ENCODE measurements at places on chromosomes 2 and 18.

DNA sequence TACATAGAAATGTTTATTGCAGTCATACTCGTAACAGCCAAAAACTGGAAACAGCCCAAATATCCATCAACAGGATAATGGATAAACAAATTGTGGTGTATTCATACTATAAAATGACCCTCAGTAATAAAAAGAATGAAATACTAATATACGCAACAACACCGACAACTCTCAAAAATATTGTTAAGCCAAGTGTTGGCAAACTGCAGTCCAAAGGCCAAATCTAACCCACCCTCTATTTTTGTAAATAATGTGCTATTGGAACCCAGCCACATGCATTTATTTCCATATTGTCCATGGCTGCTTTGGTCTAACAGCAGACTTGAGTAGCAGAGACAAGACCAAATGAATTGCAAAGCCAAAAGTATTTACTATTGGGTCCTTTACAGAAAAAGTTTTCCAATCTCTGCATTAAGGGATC lies 151.0 kb downstream of the MREG start:
- no peak for DNase-seq

DNA sequence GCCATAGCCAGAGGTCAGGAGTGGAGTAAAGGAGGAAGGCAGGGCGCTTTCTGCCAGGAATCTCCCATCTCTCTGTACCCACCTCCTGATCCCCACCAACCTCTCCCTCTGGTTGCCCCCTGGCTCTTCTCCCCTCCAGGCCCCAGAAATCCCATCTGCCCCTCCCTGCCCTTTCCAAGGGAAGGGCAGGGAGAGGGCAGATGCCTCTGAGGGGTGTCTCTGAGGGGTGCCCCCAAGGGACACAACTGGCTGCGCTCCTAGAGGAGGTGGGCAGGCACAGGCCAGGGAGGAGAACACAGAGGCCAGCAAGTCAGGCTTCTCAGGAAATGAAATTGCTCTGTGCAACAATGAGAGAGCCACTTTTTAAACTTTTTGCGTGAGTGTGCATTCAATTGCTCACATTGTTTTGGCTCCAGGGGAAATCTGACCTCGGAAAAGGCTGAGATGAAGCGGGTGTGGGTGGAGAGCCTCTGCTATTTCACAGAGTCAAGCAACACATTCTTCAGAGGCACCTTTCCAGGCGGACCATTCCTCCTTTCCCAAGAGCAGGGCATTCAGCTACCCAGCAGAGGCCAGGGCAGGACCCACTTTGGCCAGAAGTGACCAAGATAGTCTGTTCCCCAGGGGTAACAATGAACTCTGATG lies 125.5 kb downstream of the SMAD7 start:
- no peak for DNase-seq

GRCh38 chr2:134301928-134302260 lies 48.0 kb downstream of the MGAT5 start:
- DNase-seq, result no peak

DNA sequence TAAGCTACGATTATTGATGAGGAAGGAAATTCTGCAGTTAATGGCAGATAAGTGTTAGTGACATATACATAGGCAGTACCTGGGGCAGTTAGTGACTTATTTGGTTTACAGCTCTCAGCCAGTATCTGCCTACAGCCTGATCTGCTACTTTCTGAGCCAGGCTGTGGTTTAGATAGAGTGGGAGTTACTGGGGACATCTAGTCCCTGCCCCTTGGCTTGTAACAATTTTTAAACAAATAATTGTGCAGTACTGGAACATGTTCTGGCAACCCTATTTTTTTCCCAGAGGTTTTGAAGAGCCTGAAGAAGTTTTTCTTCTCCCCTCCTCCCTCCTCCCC lies 2.3 kb downstream of the KIF5C start:
- no peak for DNase-seq

GRCh38 chr18:8868779-8869415 lies 163.5 kb downstream of the MTCL1 start:
- no peak for DNase-seq

DNA sequence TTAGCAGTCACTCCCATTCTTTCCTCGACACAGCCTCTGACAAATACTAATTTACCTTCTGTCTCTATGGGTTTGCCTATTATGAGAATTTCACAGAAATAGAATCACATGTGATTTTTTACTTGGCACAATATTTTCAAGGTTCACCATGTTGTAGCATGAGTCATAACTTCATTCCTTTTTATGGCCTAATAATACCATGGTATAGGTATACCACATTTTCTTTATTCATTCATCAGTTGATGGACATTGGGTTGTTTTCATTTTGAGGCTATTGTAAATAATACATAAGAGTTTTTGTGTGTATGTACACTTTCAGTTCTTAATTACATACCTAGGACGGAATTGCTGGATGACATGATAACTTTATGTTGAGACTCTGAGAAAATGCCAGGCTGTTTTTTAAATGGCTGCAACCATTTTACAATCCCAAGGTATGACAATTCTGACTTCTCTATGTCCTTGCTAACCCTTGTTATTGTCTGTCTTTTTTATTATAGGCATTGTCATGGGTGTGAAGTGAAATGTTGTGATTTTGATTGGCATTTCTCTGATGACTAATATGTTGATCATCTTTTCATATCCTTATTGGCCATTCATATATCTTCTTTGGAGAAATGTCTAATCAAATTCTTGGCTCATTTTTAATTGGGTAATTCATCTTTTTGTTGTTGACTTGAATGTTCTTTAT lies 87.9 kb downstream of the IRS1 start:
- DNase-seq, result no peak

- DNase-seq, result peak; percentile 9
Observed at GRCh38 chr2:207528980-207529329, 807 bp upstream of the CREB1 start.

- DNase-seq, result no peak
Observed at GRCh38 chr18:25109484-25109883, 242.5 kb downstream of the ZNF521 start.

DNA sequence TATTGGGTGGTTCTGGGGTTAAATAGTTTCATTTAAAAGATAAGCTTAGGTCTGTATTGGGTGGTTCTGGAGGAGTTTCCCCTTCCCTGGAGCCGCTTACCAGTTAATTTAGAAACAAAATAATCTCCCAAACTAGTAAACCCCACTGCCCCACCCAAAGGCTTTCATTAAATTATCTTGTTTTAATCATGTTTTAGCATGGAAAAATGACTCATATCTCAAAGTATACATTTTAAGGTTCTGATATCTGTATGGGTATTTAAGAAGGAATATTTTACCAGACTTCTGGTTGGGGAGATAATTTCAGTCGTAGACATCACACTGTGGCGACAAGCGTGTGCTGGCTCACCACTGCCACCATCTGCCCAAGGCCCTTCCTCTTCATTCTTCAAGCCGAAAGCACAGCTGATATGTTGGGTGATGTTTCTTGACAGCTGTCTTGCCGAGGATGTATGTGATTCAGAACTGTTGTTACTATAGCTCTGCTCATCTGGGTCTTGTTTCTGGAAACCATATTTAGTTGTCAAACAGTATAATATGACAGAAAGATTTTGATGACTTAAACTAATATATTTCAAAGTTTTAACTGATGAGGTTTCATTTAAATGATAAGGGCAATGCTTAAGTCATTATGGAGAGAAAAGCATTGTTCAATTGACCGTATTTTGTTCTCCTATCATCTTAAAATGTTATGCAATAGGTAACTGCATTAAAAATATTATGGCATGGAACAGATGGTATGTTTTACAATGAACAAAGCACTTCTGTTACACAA lies 5.1 kb downstream of the FIGLA start:
- DNase-seq, result peak; percentile 7

DNA sequence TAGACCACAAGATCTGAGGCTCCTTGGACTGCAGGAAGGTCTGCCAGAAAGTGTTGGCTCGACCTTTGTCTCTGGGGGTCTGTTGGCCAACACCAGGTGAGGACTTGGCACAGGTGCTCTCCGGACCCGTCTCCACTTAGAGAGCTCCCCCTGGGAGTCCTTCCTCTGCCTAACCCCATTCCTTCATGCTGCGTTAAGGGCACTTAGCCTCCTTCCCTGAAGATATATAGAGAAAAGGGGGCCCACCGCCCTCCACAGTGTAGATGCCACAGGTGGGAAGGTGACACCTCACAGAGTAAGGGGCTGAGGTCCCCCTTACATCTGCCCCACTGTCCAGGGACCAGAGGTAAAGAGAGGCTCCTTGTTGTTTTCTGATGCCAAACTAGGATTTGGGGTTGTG lies 8.2 kb downstream of the IGFBP5 start:
- DNase-seq, result no peak

DNA sequence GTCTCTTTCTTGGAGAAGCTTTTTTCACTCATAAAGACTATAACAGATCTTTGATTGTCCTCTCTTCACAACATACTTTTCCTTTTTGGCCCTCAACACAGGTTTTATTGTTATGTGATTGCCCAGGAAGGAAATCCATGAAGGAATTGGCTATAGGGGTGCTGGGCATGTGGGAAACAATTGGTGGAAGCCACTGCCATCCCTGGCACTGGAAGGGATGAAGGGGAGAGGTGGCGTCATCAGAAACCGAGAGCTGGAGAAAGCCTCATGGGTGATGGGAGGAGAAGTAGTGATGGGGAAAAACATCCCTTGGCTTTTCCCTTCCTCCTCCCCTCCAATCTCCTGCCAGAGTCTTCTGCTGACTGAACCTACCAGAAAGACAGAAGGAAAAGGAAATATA lies 106.2 kb downstream of the SPOPL start:
- no peak for DNase-seq

- DNase-seq, result peak; percentile 72
Observed at GRCh38 chr2:148645539-148646230, 1.1 kb downstream of the EPC2 start.

- peak; percentile 34 for DNase-seq
Observed at GRCh38 chr2:6654279-6654678, 211.4 kb downstream of the CMPK2 start.

DNA sequence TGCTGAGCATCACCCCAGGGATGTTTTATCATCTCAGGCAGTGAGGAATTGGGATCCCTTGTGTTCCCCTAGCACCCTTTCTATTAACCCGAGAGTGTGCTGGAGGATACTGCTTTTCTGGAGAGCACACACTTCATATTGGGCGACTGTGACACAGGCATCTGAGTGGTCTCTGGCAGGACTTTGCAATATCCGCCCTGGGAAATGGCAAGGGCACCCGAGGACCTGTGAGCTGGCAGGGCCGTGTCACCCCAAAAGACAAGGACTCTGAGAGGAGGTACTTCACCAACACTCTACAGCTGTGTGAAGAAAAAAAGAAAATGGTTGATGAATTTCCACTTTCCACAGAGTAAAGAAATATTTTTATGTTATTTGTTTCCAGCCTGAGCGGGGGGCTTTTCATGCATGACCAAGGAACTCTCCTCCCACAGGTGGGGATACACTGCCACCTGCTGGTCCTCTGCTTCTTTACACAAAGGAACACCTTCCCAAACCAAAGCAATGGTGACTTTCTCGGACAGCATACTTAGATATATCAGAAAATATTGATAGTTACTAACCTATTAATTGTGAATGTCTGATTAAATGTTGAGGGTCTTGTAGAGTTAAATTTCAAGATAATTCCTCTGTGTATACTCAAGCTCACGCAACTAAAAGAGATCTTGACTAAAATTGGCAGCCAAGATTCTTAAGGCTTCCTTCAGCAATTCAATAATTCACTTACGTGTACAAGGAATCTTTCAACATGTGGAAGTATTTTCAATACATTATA lies 45.9 kb upstream of the REG3G start:
- DNase-seq, result no peak

- no peak for DNase-seq
Observed at GRCh38 chr18:57278933-57279332, 73.4 kb upstream of the ST8SIA3 start.

GRCh38 chr18:48714873-48715272 lies 176.0 kb downstream of the CTIF start:
- no peak for DNase-seq

- DNase-seq, result no peak
Observed at GRCh38 chr18:58077329-58077728, 33.3 kb downstream of the NEDD4L start.

GRCh38 chr18:2883076-2883735 lies 36.4 kb downstream of the EMILIN2 start:
- no peak for DNase-seq

DNA sequence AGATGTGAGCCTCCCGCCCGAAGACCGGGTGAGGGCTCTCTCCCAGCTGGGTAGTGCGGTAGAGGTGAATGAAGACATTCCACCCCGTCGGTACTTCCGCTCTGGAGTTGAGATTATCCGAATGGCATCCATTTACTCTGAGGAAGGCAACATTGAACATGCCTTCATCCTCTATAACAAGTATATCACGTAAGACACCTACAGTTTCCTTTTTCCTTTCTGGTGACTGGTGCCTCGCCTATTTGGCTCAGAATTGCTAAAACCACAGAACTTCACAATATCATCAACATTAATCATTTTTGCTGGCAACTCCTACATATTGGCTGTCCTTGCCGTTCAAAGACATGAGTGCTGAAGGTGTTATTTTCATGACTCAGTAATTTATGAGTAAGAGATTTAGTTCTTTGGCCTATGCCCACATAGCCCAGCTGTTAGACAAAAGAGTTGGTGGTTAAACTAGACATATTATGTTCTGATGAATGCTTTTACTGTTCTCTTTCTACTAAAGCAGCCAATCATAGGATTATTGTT lies 2.2 kb downstream of the STAMBP start:
- DNase-seq, result no peak

DNA sequence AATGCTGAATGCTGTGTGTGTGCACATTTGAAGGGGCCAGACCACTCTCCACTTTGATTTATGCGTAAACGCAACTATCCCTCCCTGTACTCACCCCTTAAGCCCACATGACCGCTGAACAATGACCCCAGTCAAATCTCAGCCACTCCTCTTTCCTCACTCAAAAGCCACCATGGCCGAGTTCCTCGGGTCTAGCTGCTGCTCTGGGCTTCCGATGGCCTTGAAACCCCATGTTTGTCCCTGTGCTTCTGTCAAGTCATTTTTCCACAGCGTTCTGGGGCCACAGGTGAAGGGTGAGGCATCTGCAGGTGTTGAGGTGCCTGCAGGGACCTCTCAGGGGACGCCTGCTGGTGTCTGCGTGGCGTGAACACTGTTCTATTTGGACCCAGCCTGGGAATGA lies 74.3 kb upstream of the TMEM18 start:
- no peak for DNase-seq

- DNase-seq, result no peak
Observed at GRCh38 chr2:20064841-20065240, 13.4 kb upstream of the LAPTM4A start.

DNA sequence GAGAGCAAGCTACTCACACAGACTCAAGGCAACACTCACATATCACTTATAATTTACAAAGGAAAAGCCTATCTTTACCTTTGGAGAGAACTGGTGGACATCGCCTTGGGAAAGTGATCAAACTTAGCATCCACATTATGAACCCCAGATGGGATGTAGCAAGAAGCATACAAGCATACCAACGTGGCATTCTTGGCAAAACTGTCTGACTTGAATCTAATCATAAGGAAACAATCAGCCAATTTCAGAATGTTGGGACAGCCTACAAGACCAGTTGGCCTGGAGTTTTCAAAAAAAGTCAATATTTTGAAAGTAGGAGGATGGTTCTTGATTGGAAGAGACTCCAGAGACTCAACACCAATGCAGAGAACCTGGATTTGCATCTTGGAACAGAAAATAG lies 79.1 kb upstream of the PMAIP1 start:
- no peak for DNase-seq

GRCh38 chr2:43556256-43556655 lies 39.6 kb downstream of the THADA start:
- no peak for DNase-seq

- no peak for DNase-seq
Observed at GRCh38 chr18:6057604-6058003, 162.3 kb upstream of the TMEM200C start.

GRCh38 chr18:52531836-52532235 lies 191.8 kb downstream of the DCC start:
- no peak for DNase-seq

GRCh38 chr2:132438691-132439090 lies 22.1 kb downstream of the GPR39 start:
- DNase-seq, result no peak
